ENCODE measurements at places on chromosomes 2 and 18.

- DNase-seq: peak; percentile 76
Observed at GRCh38 chr2:157492189-157492773, 48.4 kb upstream of the CYTIP start.

- no peak for DNase-seq
Observed at GRCh38 chr2:169709331-169709730, 15.1 kb downstream of the PHOSPHO2 start.

- no peak for DNase-seq
Observed at GRCh38 chr18:28691496-28691840, 514.5 kb upstream of the CDH2 start.

- no peak for DNase-seq
Observed at GRCh38 chr2:98959810-98960507, 23.9 kb upstream of the CRACDL start.

DNA sequence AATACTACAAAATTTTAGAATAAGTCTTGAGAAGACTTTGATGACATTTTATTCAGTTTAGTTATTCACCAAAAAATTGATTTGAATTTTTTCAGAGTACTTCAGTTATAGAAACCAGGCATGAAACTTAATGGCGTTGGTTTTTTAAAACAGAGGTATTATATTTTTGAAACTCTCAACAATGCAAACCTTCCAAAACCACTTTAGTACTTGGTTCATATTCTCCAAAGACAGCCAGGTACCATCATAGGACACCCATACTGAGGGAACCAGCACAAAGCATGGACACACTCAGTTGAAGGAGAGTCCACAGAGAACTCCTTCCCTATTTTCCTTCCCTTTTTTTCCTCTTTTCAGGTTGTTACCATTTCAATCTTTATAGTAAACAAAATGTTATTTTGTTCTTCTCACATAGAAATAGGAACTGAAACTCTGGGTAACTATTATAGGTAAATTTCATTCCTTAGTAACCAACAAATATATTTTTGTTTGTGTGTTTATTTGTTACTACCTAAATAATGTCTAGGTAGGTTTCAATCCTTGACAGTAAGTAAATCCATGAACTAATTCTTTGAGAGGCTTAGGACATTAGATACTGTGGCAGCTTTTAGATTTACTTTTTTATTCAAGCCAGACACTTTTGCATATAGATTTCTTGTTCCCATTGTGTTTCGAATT is 95.8 kb downstream of the TMEFF2 start:
- no peak for DNase-seq

DNA sequence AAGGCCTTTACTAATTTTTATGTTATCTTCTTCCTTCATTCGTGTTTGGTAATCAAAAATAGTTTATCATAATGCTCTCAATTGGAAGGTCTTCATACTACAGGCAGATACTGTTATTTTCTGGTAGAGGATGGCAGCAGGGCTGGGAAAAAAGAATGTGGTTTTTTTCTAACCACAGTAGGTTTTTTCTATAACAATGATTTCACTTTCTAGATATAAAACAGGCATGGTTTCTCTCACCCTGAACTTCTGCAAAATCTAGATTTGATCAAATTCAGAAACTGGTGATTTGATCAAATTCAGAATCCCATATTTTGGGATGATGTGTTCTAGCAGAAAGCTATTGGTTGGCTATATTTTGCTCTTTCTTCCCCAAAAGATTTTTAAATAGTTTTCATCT is 27.6 kb downstream of the BCL11A start:
- no peak for DNase-seq

- no peak for DNase-seq
Observed at GRCh38 chr2:215772003-215772402, 241.3 kb downstream of the MREG start.
